ENCODE measurements at places on chromosomes 2 and 18. TPM values are rescaled to one million over a fixed set of nuclear protein-coding genes. Genes with fewer than 3 reads are reported as not detected.
A peak's percentile ranks its signal among the peaks of the same experiment; 100 is the strongest.

SPATA3 gene
- not detected for total RNA-seq

DNA sequence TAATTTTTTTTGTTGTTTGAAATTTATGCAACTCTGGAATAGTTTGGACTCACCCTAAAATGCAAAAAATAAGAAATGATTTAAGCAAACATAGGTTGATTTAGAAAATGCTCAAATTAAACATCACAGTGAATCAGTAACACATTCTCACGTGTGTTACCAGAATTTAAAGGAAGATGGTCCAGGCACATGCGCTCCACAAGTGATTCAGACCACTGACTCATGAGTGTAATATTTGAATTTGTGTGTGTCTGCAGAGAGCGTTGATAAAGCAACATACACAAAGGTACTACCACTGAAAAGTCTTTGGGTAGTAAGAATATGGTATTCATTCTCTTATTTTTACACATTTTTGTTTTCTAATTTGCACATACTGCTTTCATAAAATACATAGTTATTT, 7.9 kb downstream of the SS18 start:
- no peak for DNase-seq
- no peaks in the 10 kb centered on the region for H3K27me3 ChIP-seq
- H3K4me1 ChIP-seq: peaks cover under 1% of the 10 kb centered on the region
- no peak overlapping the region for H3K27ac ChIP-seq
- H3K36me3 ChIP-seq: peaks cover 22% of the 10 kb centered on the region

DNA sequence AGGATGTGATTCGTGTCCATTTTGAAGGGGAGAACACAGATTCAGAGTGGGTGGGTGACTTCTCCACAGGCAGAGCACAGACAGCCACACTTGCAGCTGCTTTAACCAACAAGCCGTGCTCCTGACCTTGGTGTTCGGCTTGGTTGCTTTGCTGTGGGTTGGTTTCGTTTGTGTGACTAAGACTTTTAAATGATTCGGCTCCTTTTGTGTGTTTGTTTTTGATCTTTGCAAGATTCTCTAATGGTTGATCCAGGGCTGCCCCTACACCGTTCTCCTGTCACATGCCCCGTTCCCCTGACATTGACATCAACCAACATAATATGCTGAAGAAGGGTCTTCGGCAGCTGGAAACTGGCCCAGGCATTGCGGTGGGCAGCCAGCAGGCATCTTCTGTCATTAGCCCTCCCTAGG, 95.9 kb upstream of the MBOAT2 start:
- H3K27me3 ChIP-seq: peaks cover 17% of the 10 kb centered on the region
- H3K4me1 ChIP-seq: peaks cover 23% of the 10 kb centered on the region
- H3K4me3 ChIP-seq: no peak overlapping the region
- DNase-seq: no peak
- no peak overlapping the region for H3K27ac ChIP-seq
- H3K36me3 ChIP-seq: no peaks in the 10 kb centered on the region

GRCh38 chr2:60556175-60556574, 2.7 kb upstream of the BCL11A start:
- H3K4me3 ChIP-seq: peak overlapping the region; percentile 30
- DNase-seq: no peak
- no peaks in the 10 kb centered on the region for H3K36me3 ChIP-seq
- H3K4me1 ChIP-seq: peaks cover 17% of the 10 kb centered on the region
- H3K27me3 ChIP-seq: peaks cover 55% of the 10 kb centered on the region

DNA sequence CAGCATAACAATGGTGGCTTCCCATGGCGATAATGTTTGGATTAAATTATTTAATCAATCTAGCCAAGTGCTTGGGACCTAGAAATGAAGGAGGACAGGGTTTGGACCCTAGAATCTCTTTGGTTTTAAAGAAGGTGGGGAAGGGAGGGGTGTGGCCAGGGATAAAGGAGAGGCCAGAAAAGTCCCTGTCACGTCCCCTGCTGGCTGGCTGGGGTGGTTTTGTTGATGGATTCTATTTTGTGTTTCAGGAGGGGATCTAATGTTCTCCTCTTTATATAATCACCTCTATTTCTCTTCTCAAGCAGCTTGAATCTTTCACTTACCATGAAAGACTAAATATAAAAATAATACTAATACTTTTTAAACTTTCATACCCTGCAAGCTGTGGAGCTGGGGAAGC, 52.6 kb upstream of the GALR1 start:
- H3K4me1 ChIP-seq: no peaks in the 10 kb centered on the region
- no peak overlapping the region for H3K27ac ChIP-seq
- DNase-seq: no peak
- H3K4me3 ChIP-seq: no peak overlapping the region
- H3K36me3 ChIP-seq: no peaks in the 10 kb centered on the region

DNA sequence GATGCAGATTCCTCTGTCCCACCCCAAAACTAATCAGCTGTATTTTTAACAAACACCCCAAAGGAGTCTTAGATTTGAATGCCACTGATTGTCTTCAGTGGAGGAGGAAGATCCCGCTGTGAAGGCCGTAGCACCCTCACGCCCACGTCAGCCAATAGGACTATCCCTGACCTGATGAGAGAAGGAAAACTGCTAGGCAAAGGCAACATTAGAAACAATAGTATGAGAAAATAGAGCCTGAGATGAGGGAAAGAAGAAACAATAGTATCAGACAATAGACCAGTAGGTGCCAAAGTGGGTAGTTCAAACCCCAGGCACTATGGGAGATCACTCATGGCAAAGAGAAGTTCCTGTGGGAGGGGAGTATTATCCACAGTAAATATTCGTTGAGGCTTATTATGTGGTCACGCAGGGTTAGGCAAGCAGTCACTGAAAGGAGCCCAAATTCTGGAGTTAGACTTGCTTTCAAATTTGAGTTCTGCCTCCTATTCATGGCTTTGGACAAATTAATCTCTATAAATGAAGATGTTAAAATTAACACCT, 2.8 kb downstream of the PCBP1 start:
- H3K27me3 ChIP-seq: no peaks in the 10 kb centered on the region
- H3K36me3 ChIP-seq: peaks cover 23% of the 10 kb centered on the region
- peaks cover 18% of the 10 kb centered on the region for H3K4me1 ChIP-seq

DNA sequence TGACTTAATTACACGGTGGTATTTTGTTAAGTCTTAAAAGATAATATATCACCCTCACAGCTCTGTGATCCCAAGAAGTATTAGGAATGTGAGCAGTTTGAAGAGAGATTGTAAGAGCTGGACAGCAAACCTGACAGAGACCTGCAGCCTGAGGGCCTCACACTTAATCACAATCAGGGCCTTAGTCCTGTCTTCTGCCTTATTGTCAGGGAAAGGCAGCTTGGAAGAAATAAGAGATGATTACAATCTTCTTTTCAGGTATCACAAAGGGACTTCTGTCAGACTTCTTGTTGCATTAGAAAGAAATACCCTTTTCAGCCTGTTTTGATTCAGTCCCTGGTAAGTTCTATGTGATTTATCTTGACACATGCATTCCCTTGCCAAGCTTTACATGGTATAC, 1433.8 kb upstream of the SLC39A10 start:
- DNase-seq: no peak
- no peaks in the 10 kb centered on the region for H3K36me3 ChIP-seq
- peaks cover 3% of the 10 kb centered on the region for H3K4me1 ChIP-seq
- H3K27me3 ChIP-seq: no peaks in the 10 kb centered on the region

AQP12B gene
- total RNA-seq: not detected

GRCh38 chr2:158748926-158749590, 46.1 kb upstream of the DAPL1 start:
- no peak for DNase-seq
- H3K36me3 ChIP-seq: no peaks in the 10 kb centered on the region
- H3K27ac ChIP-seq: no peak overlapping the region
- H3K4me1 ChIP-seq: peaks cover 12% of the 10 kb centered on the region
- peaks cover 29% of the 10 kb centered on the region for H3K27me3 ChIP-seq
- H3K4me3 ChIP-seq: no peak overlapping the region

- peaks cover 2% of the 10 kb centered on the region for H3K36me3 ChIP-seq
- H3K4me3 ChIP-seq: no peak overlapping the region
- H3K27ac ChIP-seq: peak overlapping the region; percentile 38
- H3K4me1 ChIP-seq: peaks cover 29% of the 10 kb centered on the region
- DNase-seq: no peak
- peaks cover 21% of the 10 kb centered on the region for H3K27me3 ChIP-seq
These were observed 90.1 kb downstream of the CAPN13 start for GRCh38 chr2:30717081-30717650.

DNA sequence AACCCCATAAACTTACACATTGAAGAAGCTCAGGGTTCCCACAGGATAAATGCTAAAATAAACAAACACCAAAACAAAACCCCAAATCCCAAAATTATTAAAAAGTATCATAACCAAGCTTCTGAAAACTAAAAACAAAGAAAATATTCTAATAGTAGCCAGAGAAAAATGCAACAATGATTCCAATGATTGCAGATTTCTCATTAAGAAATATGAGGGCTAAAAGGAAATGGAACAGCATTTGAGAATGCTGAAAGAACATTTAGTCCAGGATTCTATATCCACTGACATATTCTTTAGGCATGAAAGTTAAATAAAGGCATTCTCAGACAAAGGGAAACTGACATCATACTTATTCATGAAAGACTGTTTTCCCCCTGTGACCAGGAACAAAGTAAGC, 212.4 kb downstream of the SLC4A10 start:
- H3K4me1 ChIP-seq: no peaks in the 10 kb centered on the region
- H3K27ac ChIP-seq: no peak overlapping the region
- no peak for DNase-seq

SLC11A1 gene
- 0.34 TPM for total RNA-seq

- no peak overlapping the region for H3K27ac ChIP-seq
- peaks cover 6% of the 10 kb centered on the region for H3K4me1 ChIP-seq
- no peaks in the 10 kb centered on the region for H3K36me3 ChIP-seq
These were observed 768 bp upstream of the CYBRD1 start for GRCh38 chr2:171521361-171522051.

DNA sequence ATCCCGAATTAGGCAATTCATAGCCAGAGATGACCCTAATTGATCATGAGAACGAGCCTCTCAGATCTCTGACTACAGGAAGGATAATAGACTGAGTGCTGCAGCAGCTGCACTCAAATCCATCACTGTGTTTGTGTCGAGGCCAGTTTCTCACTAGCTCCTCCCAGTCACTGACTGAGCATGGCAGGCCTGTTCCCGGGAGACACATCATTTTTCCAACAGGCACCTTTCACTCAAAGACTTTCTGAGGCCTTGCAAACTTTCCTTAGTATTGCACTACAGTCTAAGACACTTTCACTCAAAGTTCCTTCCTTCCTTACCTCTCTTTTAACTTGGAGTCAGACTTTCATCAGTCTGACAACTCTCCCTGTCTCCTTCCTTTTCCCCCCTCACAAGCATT, 13.7 kb downstream of the SOS1 start:
- no peaks in the 10 kb centered on the region for H3K27me3 ChIP-seq
- peaks cover 9% of the 10 kb centered on the region for H3K36me3 ChIP-seq
- DNase-seq: no peak
- peaks cover 12% of the 10 kb centered on the region for H3K4me1 ChIP-seq
- H3K4me3 ChIP-seq: no peak overlapping the region

PNKD gene
- total RNA-seq: 54.5 TPM

- H3K27ac ChIP-seq: peak overlapping the region; percentile 21
- H3K36me3 ChIP-seq: peaks cover 24% of the 10 kb centered on the region
- H3K4me1 ChIP-seq: no peaks in the 10 kb centered on the region
- no peak for DNase-seq
- H3K4me3 ChIP-seq: no peak overlapping the region
- no peaks in the 10 kb centered on the region for H3K27me3 ChIP-seq
These were observed 119.1 kb downstream of the BAZ2B start for GRCh38 chr2:159497256-159497655.

DNA sequence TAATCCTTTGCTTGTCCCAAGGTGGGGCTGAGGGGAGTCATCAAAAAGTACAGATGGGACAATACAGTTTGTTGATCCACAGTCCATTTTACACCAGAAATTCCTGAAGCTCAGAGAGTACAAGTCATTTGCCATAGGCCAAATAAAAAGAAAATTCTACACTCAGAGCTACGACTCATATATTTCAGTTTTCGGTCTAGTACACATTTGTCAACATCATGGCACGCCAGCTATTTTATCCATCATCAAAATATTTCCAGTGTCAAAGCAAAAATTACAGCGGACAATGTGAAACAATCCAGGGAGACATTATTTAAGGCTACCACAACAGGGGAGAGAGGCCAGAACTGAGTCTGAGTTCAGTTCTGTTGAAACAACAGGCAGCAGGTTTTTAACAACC, 587.5 kb upstream of the DSEL start:
- no peak overlapping the region for H3K4me3 ChIP-seq
- no peak overlapping the region for H3K27ac ChIP-seq
- H3K4me1 ChIP-seq: peaks cover 5% of the 10 kb centered on the region
- H3K27me3 ChIP-seq: no peaks in the 10 kb centered on the region
- H3K36me3 ChIP-seq: no peaks in the 10 kb centered on the region

- H3K27me3 ChIP-seq: no peaks in the 10 kb centered on the region
- no peak for DNase-seq
- H3K4me3 ChIP-seq: no peak overlapping the region
- no peaks in the 10 kb centered on the region for H3K36me3 ChIP-seq
These were observed 1232.3 kb upstream of the ZEB2 start for GRCh38 chr2:145752091-145752806.

- H3K36me3 ChIP-seq: no peaks in the 10 kb centered on the region
- no peak overlapping the region for H3K4me3 ChIP-seq
- no peak for DNase-seq
These were observed 336.6 kb upstream of the MYT1L start for GRCh38 chr2:2667690-2668089.

BCL2 gene
- 3.8 TPM for total RNA-seq

- H3K4me3 ChIP-seq: no peak overlapping the region
- H3K27me3 ChIP-seq: peaks cover 4% of the 10 kb centered on the region
- DNase-seq: no peak
- no peak overlapping the region for H3K27ac ChIP-seq
- no peaks in the 10 kb centered on the region for H3K36me3 ChIP-seq
- peaks cover 2% of the 10 kb centered on the region for H3K4me1 ChIP-seq
These were observed 648.9 kb upstream of the SALL3 start for GRCh38 chr18:78330766-78331165.

DNA sequence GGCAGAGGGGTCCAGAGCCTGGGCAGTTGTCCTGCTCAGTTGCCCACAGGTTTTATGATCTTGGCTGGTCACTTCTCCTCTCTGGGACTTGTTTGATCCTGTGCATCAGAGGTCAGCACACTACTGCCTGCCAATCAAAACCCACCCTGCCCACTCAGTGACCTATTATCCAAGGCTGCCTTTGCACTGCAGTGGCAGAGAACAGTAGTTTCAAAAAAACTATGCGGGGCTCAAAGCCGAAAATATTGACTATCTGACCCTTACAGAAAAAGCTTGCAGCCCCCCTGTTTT, 218.2 kb downstream of the CYP26B1 start:
- H3K27me3 ChIP-seq: peaks cover 15% of the 10 kb centered on the region
- H3K36me3 ChIP-seq: no peaks in the 10 kb centered on the region
- no peak overlapping the region for H3K27ac ChIP-seq
- no peak overlapping the region for H3K4me3 ChIP-seq
- DNase-seq: no peak

ALPG gene
- total RNA-seq: not detected

- DNase-seq: peak; percentile 84
- no peaks in the 10 kb centered on the region for H3K4me1 ChIP-seq
- H3K27ac ChIP-seq: no peak overlapping the region
- H3K36me3 ChIP-seq: peaks cover 14% of the 10 kb centered on the region
These were observed 16.8 kb upstream of the HES6 start for GRCh38 chr2:238256594-238257104.

- no peak overlapping the region for H3K4me3 ChIP-seq
- DNase-seq: no peak
- peaks cover 3% of the 10 kb centered on the region for H3K36me3 ChIP-seq
- H3K27ac ChIP-seq: no peak overlapping the region
- H3K4me1 ChIP-seq: peaks cover 5% of the 10 kb centered on the region
- H3K27me3 ChIP-seq: no peaks in the 10 kb centered on the region
These were observed 7.7 kb downstream of the VRK2 start for GRCh38 chr2:58054264-58054663.

CAPN14 gene
- total RNA-seq: 0.50 TPM

ERBB4 gene
- total RNA-seq: 43.8 TPM

Data from progenitor cell of endocrine pancreas (in vitro differentiated cells).